ENCODE measurements at places on chromosomes 1 and 21.

GRCh38 chr1:246067432-246068216, 439.5 kb downstream of the SMYD3 start:
- no peak for DNase-seq

DNA sequence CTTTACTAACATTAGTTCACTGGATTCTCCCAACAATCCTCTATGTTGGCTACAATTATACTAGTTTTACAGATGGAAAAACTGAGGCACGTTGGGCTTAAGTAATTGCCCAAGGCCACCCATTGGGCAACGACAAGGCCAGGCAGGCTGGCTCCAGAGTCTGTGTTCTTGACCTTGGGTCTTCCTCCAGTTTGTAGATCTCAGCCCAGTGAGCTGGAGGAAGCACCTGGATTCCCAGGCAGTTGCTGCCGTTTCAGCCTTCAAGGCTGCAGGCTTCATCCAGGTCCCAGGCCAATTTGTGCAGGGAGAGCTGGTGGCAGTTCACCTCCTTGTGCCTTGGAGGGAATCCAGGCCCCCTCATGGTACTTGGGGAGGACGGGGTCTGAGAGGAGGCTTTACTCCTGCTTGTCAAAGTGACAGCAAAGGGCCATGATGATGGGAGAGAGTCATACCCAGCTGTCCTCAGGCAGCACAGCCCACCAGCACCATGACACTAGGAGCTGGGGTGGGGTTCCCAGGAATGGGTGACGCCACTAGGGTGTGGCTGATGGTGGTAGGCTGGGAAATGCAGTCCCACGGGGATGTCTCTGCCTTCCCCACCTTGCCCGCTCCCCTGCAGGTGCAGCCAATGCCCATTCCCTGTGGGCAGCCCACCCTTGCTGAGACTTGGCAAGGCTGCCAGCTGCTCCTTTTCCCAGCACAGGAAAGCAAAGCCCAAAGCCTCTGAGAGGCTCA, 27.1 kb downstream of the PKP1 start:
- DNase-seq = no peak

DNA sequence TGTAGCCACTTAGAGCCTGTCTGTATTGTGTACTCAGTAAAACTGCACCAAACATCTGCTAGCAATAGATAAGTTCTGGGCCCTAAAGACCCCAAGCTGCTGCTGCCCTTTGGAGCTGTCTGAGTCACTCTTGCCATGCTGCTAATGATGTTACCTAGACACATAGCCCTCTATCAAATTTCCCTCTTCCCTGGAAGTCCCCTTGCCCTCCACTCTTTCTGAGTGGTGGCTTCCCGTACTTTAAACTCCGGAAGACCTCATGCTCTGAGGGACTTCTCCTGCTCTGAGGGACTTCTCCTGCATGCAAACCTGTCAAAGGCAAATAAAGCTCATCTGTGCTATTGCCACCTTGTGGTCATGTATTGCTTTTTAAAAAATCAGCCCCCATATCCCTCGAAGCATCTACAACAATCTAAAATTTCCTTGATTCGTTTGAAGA, 34.0 kb downstream of the FH start:
- peak; percentile 73 for DNase-seq

DNA sequence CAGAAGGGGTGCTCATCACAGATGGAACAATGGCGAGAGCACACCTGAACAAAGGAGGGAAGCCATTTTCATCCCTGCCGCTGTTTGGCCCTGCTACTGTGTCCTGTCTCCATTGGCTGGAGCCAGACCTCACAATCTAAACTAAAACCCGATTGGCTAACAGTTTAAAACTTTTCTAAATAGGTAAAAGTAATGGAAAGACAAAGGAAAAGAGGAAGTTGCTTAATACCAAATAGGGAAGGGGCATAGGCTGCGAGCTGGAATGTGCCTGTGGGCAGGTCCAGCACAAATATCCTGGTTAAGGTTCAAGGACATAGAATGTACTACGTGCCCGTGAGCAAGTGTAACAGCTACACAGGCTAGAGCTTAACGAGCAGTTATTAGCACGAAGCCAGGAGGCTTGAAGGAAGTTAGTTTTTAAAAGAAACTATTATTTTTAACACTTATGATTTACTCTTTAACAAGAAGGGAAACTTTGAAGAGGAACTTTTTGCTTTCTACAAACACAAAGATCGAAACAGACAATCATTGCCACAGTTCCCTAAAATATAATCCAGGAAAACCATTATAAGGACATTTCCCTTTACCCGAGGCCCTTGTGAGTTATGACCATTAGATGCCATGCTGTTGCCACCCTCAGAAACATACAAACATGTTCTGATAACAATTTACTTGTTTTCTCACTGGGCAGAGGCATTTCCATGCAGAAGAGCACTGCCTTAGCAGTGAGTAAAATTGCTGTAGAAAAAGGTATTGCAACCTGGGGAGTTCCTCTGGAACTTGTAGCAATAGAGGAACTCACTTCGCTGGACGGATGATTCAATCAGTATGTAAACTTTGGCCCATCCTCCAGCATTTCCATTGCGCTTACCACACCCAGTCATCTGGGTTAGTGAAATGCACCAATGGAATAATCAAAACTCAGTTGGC, 4.8 kb upstream of the PTTG1IP start:
- peak; percentile 89 for DNase-seq

DNA sequence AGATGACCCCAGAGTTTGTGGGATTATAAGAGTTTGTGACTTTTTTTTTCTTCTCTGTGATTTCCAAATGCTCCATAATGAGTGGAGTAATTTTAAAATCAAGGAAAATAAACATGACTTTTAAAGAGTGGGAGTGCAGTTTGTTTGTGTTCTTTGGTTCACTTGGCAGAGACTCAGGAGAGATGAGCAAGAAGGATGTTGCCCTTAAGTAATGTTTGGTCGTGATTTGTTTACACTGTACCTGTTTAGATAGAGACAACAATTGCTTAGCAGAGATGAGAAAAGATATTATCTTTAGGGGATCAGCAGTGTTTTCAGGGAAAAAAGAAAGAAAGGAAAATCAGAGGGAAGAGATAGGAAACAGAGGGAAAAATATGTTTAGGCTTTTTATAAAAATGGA, 170.8 kb downstream of the ADSS2 start:
- peak; percentile 78 for DNase-seq

DNA sequence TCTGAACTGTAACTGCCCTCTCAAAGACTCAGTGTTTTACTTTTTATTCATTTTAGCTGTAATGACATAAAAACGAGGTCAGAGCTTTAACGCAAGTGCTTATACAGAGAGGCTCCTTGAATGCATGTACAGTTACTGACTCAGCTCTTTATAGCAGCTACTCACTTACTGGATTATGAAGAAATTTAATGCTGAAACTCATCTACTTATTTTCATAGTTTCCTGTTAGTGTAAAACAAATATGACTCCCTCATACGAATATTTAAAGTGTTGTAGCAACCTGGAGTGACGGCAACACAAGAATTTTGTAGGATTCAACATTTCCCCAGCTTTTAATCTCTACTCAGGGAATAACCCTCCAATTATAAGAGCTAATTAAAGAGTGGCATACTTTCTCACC, 32.7 kb downstream of the ADSS2 start:
- DNase-seq = peak; percentile 56

DNA sequence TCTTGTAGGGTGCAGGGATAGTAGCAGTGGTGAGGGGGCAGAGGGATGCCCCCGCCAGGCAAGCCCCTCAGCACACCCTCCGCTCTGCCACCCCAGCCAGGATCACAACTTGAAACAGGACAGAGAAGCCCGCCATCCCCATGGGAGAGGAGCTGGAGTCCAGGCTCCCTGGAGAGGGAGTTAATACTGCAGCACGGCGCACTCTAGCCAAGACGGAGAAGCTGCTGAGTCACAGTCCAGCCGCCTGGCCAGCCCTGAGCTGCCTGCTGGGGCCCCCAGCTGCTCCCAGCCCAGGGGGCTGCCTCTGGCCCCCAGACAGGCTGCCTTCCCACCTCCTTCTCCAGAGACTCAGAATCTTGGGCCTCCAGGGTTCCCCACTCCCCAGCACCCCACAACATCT, 87.2 kb downstream of the SYT2 start:
- no peak for DNase-seq

DNA sequence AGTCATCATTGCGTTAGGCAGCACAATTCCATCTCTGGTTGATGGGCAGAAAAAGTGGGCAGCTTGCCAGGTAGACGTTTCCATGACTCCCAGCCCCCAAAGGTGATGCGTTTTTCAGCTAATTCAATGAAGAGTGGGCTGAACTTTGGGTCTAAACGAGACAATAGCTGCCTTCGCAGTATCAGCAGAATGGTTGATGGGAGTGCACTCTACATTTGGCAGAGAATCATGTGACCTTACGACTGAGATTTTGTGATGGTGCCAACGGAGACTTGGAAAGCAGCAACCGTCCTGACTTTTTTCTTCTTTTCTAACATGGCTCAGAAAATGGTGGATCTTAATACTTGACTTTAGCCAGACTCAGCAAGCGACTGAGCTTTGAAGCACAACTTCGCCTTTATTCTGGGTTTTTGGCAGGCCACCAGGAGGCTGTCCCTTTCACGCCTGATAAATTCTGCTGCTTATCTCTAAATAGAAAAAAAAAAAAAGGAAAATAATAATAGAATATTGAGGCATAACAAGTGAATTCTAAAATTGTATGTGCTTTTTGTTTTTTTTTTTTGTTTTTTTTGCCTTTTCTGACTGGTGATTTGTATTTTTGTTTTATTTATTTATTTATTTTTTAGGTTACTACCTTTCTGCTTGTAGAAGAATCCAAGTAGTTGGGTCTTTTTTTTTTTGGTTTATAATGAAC, 804.8 kb downstream of the USP25 start:
- no peak for DNase-seq

GRCh38 chr1:2400950-2401649, 9.5 kb downstream of the RER1 start:
- DNase-seq = no peak

- DNase-seq = peak; percentile 41
These were observed 85.0 kb upstream of the AK4 start for GRCh38 chr1:65063025-65063424.

DNA sequence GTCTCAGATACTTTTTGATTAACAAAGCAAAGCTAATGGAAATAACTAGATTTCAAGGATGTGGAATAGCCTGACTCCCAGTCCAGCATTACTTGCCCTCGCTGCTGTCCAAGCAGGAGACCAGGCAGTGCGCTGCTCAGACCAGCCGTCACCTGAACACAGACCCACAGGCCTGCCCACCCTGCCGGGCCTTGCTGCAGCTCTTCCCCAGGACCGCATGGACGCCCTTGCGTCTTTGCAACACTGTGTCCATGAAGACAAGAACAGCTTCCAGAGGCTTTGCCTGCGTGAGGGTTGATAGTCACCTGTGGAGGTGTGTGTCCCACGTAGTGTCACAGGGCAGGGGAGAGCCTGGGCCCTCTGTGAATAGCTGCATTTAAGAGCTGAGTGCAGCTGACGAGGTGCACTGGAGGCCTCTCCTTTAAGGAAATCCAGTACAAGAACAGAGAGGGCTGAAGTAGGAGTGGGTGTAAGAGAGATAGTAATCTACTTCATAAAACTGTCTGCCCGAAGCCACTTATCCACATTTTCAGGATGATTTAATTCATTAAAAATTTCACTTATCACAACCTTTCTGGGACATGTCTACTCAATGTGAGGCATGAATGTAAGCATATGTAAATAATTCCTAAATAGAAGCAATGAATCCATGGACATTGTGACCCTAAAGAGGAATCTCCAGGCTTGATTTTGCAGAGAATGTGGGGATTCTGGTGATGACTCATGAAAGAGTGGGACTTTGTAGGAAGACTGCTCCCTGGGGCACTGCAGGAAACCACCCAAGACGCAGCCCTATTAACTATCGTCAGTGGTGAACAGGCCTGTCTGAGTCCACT, 176.2 kb upstream of the RAB4A start:
- peak; percentile 16 for DNase-seq

DNA sequence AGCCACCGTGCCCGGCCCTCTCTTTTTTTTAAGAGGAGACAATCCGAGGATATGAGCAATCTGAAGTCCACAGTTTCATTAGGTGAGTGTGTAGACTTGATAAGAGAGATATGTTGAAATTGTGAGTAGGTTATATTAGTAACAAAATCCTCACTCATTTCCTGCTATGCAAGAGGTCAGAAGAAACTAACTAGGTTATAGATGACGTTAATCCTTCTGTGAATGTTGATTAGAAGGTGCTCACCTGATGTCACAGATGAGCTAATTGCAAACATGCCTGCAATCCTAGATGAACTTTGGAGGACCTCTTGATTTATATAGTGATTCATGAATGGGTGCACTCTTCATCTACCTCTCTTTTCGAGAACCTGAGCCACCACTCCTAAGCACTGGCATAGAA, 29.3 kb downstream of the NTMT2 start:
- DNase-seq = no peak

DNA sequence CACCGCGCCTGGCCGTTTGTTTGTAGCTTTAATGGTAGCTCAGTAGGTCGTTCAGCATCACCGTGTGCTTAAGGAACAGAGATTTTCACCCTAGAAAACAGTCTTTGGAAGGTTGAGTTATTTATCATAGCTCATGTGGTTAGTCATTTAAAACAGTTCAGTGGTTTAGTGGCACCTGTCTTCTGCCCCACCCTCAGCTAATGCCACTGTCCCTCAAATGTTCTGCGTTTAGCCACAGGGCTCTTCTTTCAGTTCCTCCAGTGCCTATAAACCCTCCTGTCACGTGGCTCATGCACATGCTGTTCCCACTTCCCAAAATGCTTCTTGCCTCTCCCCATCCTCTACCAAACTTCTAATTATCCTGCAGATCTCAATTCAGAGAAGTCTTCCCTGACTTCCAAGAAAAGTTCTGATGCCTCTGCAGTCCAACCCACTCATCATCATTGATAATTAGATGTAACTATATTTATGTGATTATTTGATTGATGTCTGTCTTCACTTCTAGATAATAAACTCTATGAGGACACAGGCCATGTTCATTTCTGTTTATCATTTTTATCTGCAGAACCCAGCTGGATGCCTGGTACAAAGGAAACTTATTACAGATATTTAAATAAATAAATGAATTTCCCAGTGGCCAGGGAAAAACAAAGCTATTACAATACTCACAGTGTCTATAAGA, 14.4 kb upstream of the DIPK1A start:
- DNase-seq = no peak

DNA sequence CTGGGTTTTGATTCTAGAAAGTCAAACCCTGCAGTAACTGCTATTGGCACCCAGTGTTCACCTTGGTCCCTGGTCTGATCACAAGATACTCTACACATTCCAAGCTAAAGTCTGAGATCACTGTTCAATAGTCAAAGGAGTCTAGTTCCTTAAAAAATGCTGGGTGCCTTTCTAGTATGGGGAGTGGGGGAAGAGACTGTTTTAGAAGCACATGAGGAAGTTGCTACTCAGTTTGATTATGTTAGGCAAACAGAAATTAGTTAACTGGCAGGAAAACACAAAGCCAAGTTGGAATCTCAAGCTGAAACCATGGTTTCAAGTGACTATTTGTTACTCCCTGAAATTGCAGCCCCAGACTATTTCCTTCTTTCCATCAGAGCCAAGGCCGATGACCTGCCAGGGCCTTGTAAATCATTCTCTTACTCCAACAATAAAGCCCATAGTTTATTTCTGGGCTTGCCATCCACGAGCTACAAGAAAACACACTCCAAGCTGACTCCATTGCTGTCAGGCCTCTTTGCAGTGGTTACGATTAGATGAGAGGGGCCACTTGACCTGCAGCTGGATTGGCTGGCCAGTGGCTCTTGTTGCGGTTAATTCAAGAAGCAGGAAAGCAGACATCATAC, 21.1 kb upstream of the VTCN1 start:
- DNase-seq = no peak
